ENCODE measurements at places on chromosomes 1 and 21.

DNA sequence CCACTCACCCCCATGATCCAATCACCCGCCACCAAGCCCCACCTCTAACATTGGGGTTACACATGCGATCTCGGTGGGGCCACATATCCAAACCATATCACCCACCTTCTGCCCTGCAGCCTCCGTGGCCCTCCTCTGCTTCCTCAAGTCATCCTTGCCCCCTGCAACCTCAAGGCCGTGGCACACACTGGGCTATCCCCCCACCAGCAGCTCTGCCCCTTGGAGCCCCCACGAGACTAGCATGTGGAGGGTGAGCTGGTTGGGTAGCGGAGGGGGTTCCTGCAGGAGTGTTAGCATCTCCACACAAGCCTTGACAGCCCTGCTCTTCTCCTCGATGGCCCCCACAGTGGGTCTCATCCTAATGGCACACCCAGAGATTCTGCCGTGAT is 100.8 kb downstream of the TOMM20 start:
- no peak for DNase-seq

DNA sequence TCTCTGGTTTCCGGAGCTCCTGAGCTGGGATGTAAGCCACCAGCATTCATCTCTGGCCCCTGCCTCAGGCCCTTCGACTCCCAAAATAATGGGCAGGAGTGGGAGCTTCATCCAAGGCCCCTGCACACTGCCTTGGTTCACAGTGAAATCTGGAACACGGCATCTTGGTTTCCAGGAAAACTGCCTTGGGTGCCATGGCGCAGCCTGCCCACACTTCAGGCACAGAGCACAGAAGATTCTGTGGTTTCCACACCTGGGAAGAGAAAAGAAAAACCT is 48.8 kb upstream of the POFUT2 start:
- no peak for DNase-seq

DNA sequence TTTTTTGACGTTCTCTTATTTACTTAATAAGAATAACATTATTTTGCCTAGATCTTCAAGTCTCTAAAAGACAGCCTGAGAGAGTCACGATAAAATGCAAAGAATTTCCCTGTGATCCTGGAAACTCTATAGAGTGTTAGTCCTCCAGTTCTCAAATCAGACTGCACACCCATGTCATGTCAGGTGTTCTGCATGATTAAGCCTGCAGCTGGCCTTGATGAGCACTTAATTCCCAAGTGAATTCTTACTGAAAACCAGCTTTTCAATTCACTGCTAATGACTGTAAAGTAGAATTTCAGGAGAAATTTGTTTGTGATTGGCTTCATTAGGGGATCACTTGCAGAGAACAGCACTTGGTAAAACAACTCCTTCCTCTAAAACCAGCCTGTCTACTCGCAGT is 41.9 kb downstream of the CHML start:
- peak; percentile 21 for DNase-seq

- no peak for DNase-seq
Observed at GRCh38 chr21:26368591-26369320, 198.2 kb upstream of the APP start.

GRCh38 chr1:111920221-111921024 is 69.0 kb downstream of the KCND3 start:
- DNase-seq = peak; percentile 92

- DNase-seq = peak; percentile 30
Observed at GRCh38 chr1:152461544-152461943, 47.5 kb upstream of the CRNN start.

DNA sequence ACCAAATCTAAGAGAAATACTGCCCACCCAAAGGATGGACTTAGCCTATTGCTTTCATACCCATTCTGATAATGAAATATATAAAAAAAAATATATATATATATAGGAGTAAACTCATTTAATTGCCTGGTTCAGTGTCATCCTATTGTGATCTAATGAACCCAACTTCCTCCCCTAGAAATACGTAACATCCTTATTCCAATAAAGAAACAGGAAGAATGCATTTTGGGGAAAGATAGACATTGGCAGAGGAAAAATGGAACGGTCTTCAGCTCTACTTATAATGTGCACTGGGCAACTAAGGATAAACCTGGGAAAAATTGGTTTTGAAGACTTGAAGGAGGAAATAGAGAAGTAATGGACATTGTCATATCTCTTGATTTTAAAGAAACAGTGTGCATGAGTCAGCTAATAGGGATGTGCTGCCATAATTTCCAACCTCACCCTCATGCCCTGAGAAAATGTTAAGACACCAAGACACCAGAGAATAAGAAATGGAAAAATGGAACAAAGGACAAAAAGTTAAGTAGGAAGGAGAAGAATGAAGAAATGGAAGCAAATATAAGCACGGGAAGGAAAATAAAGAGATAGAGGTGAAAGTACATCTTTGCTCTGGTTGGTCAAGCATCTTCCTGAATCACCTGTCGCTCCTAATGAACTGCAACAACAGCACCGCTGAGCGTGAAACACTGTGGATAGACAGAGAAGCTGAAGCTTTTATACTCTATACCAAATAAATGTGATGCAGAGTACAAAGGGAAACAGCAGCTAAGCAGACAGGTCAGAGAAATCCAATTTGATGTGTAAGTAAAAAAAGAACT is 5.4 kb downstream of the UBR4 start:
- DNase-seq = no peak

- DNase-seq = no peak
Observed at GRCh38 chr1:244196571-244197285, 145.6 kb downstream of the ZBTB18 start.

- no peak for DNase-seq
Observed at GRCh38 chr1:9294910-9295636, 2.4 kb downstream of the SPSB1 start.

DNA sequence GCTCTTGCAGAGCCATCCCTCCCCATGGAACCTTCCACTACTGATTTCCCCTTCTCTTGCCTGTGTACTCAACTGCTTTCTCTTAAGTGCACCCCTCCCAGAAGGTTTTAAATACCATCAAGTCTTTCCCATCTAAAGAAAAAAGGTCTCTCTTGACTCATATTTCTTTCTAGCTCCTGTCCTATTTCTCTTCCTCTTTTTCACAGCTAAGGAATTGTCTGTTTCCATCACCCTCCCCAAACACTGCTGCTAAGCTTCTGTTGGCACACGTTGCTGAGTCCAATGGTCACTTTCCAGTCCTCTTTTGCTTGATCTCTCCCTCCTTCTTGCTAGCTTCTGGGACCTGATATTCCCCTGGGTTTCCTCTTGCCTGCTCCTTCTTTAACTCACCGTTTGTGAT is 13.3 kb upstream of the GNL2 start:
- DNase-seq = no peak

- no peak for DNase-seq
Observed at GRCh38 chr1:64398936-64399335, 71.0 kb upstream of the CACHD1 start.

GRCh38 chr1:85001742-85002141 is 4.8 kb upstream of the MCOLN2 start:
- DNase-seq = no peak

DNA sequence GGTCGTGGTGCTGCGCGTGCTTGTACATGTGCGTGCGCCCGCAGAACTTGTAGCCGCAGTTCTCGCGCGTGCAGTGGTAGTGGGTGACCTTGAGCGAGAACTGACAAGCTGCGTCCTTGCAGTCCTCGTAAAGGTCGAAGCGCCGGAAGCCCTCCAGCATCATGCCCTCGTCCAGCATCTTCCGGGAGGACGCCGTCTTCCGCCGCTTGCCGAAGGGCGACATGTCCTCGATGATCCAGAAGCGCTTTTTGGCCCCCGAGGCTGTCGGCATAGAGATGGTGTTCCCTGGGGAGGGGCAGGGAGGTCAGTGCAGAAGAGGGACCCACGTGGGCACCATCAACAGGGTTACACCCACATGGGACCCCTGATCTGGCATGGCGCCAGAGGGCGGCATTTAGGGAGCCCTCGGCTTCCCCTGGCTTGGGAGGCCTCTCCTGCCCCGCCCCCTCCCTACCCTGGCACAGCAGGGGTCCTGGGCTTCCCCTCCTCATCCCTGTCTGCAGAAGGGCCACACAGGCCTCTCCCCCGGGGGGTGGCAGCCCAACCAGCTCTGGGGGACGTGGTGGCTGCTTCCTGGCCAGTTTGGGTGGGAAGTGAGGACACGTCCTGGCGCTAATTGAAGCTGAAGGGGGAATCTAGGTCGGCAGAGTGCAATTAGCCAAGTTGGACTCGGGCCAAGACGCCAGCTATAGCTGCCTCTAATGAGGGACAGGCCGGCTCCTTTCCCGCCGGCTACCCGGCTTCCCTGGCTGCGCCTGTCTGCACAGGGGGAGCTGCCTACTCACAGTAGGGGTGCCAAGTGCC is 156.5 kb downstream of the CASZ1 start:
- peak; percentile 59 for DNase-seq

DNA sequence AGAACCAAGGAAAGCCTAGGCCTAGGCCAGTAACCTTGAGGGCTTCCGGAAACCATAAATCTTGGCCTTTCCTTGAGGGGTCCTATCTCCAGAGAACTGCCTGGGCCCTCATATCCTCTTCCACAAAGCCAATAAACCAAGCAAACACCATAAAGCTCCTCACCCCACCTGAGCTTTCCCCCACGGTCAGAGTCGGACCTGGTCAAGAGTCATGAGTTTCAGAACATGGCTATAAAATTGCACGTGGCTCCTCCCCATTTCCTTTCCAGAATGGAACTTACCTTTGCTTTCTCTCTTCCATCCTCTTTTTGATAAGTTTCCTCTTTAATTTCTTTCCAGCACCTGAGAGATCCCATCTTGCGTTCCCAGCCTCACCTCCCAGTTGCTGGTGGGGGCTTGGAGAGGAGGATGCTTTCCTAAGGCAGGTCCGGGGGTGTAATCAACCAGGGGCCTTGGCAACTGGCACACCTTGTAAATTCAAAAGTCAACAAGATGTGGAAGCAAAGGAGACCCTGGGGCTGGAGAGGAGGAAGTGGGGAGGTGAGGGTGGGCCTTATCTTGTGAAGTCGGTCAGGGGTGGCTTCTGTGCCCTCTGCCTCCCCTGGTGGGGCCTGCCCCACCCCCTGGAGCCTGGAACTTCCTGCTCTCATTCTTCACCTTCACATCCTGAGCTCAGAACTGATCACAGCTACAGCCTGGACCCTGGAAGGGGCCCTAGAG is 259.9 kb downstream of the FOXD2 start:
- DNase-seq = no peak

GRCh38 chr1:217333939-217334338 is 297.0 kb downstream of the GPATCH2 start:
- no peak for DNase-seq

GRCh38 chr1:111197598-111198284 is 2.7 kb downstream of the DENND2D start:
- DNase-seq = no peak

DNA sequence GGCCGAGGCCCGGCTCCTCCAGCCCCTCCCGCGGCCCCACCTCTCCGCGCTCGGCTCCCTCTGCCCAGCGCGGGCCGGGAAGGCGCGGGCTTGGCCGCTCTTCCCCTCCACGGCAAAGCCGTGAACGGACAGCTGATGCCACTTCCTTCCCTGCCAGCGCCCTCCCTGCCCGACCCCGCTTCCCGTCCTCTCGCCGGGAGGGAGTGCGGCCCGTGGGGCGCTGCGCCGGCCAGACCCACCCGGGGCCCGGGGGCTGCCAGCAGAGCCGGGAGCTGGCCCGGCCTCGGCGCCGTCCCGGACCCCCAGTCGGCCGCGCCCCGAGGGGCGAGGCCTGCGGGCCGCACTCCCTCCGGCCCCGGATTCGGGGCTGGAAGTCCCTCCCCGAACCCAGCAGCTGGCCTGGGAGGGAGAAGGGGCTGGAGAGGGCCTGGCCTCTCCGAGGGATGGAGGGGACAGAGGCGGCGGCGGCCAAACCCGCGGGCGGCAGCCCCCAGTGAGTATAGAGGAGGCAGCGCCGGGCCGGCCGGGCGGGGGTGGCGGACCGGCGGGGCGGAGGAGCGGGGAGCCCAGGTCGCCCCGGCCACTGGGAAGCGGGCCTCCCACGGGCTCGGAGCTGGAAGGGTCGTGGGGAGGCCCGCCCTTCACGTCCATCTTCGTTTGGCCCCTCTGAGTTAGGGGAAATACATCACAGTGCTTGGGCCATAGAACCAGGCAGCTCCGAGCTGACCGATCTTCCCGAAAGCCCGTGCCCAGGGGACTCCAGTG is at the start of gene KIAA1614:
Gene KIAA1614, plus strand, starts transcription at position 97 of the 765 bp plus-strand sequence. Its CDS starts 347 bp downstream, at position 444.
- DNase-seq = no peak

GRCh38 chr21:28627691-28628090 is 365.0 kb downstream of the LTN1 start:
- no peak for DNase-seq

- no peak for DNase-seq
Observed at GRCh38 chr1:117633936-117634335, 28.1 kb downstream of the TENT5C start.

DNA sequence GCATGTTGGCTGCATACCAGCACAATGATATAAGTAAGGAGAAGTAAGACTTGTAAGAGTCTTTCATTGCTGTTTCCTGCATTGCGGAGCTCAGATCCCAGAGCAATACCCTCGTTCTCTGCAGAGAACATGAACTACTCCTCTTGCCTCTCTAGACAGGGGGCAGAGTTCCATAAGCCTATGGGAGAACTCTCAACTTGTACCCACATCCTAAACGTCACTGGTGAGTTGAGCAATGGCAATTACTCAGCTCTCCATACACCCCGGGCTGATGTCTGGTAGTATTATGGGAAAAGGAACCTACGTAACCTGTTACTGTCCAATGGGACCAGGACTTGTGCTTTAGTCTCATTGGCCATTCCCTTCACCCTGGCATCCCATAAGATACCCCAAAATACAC is 27.3 kb upstream of the ZNF496 start:
- DNase-seq = no peak

- DNase-seq = no peak
Observed at GRCh38 chr1:240319998-240320397, 228.3 kb downstream of the FMN2 start.

- DNase-seq = no peak
Observed at GRCh38 chr1:101220906-101221305, 15.9 kb upstream of the S1PR1 start.
